NCI-H1417 treated with DMSO at 0.1 percent for 48 hours (cell line): ENCODE measurements at places on chromosomes 5 and 9.

- DNase-seq = no peak
Observed at GRCh38 chr9:17528859-17529258, 50.0 kb upstream of the SH3GL2 start.

GRCh38 chr5:79074641-79075040 lies 5.1 kb downstream of the BHMT2 start:
- no peak for DNase-seq

- DNase-seq = no peak
Observed at GRCh38 chr5:6578676-6579343, 54.0 kb downstream of the NSUN2 start.

GRCh38 chr5:75351139-75351926 lies 14.3 kb downstream of the HMGCR start:
- no peak for DNase-seq

GRCh38 chr5:143558048-143558447 lies 154.6 kb upstream of the NR3C1 start:
- DNase-seq = no peak

- no peak for DNase-seq
Observed at GRCh38 chr5:50814556-50814955, 148.1 kb downstream of the PARP8 start.

DNA sequence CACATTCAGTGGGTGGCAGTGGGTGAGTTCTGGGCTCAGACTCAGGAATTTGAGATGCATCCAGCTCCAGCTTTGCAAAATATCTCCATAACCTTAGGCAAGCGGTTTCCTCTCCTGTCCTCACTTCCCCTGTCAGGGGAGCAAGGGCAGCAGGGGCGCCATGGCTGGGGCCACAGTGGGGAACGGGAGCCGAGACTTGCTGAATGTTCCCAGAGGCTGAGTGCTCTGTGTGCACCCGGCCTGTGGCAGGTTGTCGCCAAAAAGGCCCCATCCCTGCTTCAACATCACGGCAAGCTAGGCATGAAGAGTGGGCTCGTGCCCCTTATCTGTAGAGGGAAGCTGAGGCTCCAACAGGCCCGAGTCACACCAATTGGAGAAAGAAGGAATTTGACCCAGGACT lies 268.8 kb downstream of the NSG2 start:
- no peak for DNase-seq

DNA sequence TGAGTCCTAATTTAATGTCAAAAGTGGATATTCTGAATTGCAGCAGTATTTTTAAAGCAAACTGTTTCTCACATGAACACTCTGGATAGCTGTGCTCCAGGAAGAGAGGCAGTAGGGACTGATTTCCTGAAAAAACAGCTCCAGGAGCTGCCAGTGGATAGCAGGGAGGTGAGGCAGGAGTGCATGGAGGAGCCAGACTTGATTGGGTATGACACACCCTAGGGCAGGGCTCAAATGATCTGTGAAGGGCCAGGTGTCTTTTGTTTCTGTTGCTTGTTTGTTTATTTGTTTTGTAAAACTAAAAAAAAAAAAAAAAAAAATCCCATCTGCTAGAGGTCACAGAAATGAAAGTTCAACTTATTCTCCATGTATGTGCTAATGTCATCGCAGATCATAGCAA lies 83.4 kb downstream of the ADRB2 start:
- DNase-seq = no peak

- no peak for DNase-seq
Observed at GRCh38 chr5:173998531-173998930, 9.6 kb downstream of the C5orf47 start.

DNA sequence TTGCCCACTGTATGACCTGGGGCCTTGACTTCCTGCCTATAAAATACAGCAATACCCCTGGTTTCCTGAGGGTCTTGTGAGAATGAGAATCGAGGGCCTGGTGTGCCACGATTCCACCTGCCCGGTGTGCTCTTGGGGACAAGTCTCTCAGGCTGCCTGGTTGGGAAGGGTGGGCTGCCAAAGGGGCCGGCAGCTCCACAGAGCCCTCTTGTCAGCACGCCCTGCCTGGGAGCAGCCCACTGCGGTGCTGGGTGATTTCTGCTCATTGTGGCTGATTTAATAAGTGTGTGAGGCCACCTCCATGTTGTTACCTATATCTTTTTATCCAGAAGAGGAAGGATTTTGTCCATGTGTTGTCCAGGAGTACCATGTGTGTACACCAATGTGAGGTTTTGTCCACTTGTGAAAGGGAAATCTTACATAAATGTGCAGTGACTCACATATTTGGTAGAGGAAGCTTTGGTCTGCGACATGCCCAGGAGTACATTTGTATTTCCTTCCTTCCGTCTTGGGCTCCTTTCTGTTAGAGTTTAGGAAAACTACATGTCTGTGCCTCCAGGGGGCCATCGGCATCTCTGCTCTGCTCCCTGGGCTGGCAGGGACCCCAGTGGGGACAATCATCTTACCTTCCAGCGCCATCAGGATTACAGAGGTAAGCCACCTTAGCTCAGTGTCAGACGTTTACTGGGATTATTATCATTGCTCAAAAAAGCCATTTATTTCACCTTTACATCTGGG lies 108.6 kb downstream of the PHF2 start:
- no peak for DNase-seq

GRCh38 chr5:79030663-79031484 lies 38.6 kb downstream of the DMGDH start:
- no peak for DNase-seq

DNA sequence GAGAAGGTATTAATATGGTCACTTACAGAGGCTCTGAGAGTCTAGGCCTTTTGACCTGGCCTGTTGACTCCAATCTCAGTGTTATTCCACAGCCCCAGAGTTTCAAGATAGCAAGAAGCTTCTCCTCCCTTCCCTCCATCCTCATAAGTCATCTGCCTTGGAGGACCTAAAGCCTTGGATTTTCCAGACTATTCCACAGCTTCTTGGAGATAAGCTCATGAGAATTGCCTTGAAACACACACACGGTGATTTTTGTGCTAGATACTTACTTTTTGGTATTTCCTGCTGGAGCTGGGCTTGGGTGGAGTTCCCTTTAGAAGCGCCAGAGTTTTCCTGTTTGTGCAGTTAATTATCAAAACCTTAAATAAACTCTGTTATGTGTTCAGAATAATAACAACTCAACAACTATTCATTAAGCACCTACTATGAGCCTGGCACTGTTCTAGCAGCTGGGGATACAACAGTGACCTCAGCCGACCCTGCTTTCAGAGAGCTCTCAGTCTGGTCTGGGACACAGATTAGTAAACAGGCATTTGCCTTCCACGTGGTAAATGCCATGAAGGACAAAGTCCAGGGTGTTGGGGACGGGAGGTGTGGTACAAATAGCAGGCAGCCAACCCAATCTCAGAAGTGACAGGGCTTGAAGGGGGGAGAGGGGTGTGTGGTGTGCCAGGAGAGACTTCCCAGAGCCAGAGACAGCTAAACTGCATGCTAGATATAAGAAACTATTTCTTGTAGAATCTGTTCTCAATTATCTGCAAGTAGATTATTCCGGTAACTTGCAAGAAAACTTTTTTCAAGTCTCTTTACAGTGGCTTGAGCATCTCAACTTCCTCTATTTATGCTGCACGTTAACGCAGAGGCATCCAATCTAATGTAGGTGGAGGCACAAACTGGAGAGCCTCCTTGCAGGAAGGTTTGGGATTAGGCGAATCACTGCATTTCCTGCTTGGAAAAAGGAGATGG lies 55.9 kb upstream of the KLF9 start:
- no peak for DNase-seq

DNA sequence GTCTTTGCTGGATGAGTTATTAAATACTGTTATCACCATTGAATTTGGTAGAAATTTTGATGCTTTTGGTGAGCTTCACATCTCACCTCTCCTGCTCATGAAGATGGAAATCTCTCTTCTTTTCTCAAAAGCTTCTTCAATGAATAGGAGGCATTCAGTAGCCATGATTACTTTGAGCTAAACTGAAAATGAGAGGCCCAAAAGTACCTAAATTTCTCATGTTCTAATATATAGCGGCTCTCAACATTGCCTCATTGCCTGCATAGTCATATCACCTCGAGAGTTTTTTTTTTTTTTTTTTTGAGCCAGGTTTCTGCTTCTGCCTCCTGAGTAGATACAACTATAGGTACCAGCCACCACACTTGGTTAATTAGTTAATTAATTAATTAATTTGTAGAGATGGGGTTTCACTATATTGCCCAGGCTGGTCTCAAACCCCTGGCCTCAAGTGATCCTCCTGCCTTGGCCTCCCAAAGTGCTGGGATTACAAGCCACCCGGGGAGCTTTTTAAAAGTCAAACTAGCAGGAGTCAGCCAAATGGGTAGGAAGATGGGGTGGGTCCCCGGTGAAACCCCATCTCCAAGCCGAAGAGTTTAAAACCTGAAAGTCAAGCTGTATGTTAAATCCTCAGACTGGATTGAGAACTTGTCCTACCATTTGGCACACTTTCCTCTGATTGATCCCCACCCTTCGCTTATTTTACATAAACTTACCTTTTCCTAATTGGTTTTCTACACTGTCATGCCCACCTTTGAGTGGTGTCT lies 169.0 kb downstream of the DOCK2 start:
- DNase-seq = no peak

GRCh38 chr5:82164176-82164976 lies 113.8 kb downstream of the RPS23 start:
- no peak for DNase-seq

GRCh38 chr5:10567781-10568321 lies 4.0 kb downstream of the ANKRD33B start:
- DNase-seq = no peak

DNA sequence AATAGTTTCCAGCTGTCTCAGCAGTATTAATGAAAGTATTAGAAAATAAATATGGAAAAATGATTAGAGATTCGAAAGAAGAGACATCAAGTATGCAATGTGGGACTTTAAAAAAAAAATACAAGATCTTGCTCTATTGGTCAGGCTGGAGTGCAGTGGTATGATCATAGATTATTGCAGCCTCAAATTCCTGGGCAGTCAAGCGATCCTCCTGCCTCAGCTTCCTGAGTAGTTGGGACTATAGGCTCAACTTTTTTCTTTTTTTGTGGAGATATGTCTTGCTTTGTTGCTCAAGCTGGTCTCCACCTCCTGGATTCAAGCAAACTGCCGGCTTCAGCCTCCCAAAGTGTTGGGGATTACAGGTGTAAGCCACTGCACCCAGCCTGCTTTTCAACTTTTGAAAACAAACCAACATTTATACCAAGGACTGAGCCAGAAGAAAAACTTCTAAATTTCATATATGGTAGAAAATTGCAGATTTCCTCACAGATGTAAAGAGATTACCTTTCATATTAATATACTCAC lies 323.1 kb downstream of the ADGRV1 start:
- no peak for DNase-seq

DNA sequence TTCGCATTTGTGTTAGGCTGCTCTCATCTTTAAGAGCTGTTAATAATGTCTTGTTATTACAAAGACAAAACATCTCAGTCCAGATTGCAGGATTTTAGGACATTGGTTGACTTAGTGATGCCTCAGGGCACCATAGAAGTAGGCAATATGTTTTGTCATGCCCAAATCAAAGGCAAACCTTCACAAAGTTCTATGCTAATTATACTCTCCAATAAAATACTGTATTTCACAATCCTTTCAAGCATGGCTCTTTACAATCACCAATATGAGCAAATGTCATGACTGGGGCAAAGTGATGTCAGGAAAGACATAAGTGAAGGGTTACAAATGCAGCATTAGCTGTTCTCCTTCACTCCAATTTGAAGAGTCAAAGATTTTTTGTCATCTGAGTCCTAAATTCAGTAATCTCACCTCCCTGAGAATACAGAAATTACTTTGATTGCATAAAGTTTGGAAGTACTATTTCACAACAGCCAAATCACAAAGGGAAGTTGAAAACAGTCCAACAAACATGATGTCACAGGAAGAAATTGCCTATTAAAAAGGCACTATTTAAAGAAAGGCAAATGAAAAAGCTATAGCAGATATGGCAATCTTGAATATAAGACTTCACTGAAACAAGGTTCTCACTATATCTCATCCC lies 303.2 kb downstream of the PRR16 start:
- no peak for DNase-seq

- no peak for DNase-seq
Observed at GRCh38 chr5:151868451-151868850, 56.2 kb downstream of the GLRA1 start.

- DNase-seq = no peak
Observed at GRCh38 chr5:82861701-82862100, 215.5 kb downstream of the TMEM167A start.

- DNase-seq = no peak
Observed at GRCh38 chr9:113993838-113994540, 84.1 kb downstream of the AMBP start.

- DNase-seq = no peak
Observed at GRCh38 chr9:90025816-90026215, 421.0 kb downstream of the GADD45G start.

DNA sequence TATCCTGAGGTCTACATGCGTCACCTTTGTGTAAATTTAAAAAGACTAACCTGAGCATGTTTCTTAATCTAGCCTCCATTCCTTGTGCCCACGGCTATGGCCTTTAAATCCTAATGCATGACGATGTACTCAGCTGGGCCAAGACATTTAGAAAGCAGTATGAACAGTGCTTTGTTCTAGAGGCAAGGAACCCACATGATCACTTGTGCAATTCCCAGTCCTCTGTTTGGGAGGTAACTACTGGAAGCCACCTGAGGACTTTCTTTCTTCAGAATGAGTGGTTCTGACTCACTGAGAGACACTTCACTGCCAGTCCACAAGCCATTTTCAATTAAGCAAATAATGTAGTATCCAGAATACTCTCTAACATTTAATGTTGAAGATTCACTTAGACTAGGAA lies 181.3 kb downstream of the RAB3C start:
- DNase-seq = no peak

GRCh38 chr9:96056226-96056625 lies 180.7 kb downstream of the ERCC6L2 start:
- no peak for DNase-seq

DNA sequence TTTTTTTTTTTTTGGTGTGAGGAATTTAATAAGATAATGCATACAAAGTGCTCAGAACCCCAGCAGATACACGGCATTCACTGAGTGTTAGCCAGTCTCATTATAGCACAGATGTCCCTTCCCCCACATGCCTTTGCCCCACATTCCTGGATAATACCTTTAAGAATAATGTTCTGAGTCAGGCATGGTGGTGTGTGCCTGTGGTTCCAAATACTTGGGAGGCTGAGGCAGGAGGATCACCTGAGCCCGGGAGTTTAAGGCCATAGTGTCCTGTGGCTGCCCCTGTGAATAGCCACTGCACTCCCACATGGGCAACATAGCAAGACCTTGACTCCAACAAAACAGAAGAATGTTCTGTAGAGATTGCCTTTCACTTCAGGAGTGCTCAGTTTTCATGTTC lies 24.2 kb upstream of the ANKRD18A start:
- no peak for DNase-seq

GRCh38 chr5:59553992-59554391 lies 339.5 kb downstream of the PDE4D start:
- DNase-seq = no peak

GRCh38 chr9:114503009-114503408 lies 2.3 kb downstream of the WHRN start:
- no peak for DNase-seq
